GM12892 (cell line): ENCODE measurements at places on chromosomes 12 and 14.

DNA sequence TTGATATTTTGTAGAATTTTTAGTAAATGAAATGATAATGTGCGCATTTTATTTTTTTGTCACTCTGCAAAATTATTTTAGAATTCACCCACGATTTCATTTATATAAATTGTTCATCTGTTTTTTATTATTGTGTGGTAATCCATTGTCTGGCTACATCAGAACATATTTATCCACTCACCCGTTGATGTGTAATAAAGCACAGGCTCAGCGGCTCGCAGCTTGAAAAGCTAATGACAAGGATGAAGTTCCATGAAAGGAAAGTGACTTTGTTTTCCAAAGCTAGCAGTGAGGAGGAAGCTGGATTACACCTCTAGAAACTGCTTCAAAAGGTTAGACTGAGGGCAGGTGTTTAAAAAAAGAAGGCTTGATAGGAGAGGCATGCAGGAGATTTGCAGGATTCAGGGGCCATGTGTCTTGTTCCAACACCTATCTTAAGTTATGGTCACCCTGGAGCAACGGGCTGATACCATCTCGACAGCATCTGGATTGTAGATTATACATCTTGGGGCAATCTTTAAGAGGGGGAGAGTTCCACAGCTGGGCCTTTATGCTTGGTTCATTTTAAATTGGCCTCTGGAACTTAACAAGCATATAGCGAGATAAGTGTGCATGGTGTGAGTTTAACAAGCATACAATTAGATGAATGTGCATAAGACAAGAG is 194.1 kb downstream of the TMTC3 start:
- no peak for DNase-seq

DNA sequence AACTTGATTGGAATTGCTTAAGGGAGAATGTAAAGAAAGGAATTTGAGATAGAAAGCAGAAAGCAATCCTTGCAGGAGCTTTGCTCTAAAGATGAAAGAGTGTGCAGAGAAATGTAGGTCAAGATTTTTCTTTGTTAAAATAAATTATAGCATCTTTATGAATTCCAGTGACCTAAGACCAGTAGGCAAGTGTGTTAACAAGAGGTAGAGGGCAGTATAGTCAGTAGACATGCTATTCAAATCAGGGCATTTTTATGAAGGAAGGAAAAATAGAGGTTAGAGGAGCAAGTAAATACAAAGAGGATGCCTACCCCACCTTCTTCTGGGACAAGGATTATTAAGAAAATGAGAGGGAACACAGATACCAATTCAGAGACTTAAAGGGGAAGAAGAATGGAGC is 148.5 kb downstream of the PLCZ1 start:
- no peak for DNase-seq

- DNase-seq: no peak
These were observed 27.4 kb downstream of the MDM2 start for GRCh38 chr12:68835333-68835908.

DNA sequence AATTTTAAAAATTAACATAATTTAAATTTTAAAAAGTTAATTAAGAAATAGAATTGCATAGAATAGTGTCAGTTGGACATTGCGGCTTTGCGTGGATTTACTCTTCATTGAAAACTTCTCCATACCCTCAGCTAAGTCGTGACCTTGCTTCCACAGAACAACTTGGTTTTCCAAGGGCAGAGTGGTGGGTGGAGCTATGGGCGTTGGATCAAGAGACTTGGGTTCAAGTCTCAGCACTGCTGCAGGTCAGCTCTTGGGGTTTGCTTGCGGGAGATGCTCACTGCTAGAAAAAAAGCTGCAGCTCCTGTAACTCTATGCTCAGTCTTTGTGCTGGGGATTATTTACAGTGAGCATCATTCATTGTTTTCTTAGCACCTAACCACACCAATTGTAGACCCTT is 133.7 kb downstream of the PRIMA1 start:
- no peak for DNase-seq

DNA sequence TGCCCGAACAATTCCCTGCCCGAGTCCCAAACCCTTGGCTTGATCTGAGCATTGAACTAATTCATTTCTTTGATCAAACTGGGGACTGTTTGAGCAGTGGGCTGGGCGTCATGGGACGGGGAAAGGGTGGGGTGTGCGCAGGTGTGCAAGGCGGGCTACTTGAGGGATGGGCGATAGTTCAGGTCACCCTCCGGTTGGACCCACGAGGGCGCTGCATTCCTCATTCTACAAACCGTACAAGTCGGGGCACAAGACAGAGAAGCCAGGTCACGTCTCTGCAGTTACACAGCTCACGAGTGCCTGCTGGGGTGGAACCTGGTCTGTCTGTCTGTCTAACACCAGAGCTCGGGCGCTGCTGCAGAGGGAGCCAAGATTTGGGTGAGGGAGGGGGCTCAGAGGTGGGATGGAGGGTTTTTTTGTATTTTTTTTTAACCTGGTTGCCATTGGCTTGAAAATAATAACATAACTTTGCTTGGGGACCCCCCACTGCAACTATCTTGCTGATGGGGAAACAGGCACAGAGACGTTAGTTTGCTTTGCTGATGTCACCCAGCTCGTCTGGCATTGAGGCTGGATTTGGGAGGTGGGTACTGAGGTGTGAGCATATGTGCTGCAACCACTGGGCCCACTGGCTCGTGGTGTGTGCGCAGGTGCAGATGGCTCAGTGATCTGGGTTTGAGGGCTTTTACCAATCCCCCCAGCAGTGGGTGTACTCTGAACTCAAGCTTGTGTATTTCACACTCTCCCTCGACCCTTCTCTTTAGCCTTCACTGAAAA is 7.6 kb upstream of the RTL1 start:
- no peak for DNase-seq

DNA sequence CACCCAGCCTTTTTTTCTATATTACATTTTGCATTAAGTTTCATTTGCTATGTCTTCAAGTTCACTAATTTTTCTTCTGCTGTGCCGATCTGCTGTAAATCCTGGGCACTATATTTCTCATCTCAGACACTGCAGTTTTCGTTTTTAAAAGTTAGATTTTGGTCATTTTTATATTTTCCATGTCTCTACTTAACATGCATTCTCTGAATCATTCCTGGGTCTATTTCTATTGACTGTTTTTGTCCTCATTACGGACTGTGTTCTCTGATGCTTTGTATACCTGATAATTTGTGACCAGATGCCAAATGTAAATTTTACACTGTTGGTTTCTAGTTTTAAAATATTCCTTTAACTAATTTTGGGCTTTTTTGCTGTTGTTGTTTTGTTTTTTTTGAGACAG is 64.5 kb downstream of the R3HDM2 start:
- no peak for DNase-seq

GRCh38 chr12:106684497-106684896 is 90.0 kb upstream of the RIC8B start:
- no peak for DNase-seq

DNA sequence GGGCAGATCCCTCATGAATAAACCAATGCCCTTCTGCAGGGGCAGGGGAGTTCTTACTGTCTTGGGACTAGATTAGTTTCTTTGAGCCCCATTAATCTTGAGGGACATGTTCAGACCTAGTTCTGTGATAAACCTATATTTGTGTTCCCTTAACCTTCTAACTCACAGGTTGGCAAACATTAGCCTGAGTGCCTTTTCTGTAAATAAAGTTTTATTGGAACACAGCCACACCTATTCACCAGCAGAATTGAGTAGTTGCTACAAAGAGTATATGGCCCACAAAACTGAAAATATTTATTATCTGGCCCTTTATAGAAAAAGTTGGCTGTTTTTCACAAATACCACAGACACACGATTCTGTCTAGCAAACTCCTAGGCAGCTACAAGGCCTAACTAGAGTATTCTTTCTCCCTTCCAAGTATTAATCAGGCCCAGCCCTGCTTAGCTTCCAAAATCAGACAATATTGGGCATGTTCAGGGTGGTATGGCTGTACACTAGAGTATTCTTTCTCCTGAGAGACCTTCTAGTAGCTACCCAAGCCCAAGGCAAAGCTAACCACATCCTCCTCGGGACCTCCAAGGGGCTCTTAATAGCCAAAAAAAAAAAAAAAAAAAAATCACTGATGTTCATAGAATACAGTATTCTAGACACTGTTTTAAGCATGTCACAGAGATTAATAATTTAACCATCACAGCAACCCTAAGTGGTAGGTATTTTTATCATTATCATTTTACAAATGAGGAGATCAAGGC is 199.3 kb upstream of the PWP1 start:
- no peak for DNase-seq

DNA sequence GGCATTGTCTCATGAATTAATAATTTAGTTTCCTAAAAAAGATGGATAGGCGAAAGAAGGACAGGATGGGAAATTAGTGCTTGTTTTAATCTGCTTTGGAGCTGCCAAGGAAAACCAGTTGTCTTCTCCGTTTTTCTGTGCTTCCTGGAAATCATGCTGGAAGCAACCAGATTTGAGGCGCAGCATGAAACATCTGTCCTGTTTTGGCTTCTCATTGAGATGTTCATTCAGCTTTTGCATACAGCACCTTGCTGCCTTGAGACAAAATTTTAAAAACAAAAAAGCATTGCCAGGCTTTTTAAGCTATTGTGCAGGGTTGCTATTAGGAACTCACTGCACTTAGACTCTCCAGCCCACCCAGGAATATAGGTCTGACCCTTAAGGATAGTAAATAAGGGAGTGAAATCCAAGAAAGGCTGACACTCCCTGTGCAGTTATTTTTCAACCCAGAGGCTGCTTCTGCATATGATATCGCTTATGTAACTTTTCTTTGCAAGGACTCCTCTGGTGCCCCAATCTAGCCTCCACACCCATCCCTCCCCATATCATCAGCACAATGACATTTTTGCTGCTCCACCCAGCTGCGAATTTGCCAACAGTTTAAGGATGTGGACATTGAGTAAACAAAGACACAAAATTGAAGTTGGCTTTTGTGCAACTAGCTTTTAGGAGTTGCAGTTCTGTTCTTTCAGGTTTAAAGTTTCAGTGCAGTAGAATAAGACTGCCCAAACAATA is 46.9 kb upstream of the MDM1 start:
- no peak for DNase-seq

GRCh38 chr14:98959410-98959809 is 312.6 kb downstream of the BCL11B start:
- DNase-seq: no peak

- DNase-seq: no peak
These were observed 41.2 kb downstream of the SMUG1 start for GRCh38 chr12:54147606-54148005.

GRCh38 chr12:41120211-41120610 is 67.9 kb upstream of the PDZRN4 start:
- DNase-seq: no peak

DNA sequence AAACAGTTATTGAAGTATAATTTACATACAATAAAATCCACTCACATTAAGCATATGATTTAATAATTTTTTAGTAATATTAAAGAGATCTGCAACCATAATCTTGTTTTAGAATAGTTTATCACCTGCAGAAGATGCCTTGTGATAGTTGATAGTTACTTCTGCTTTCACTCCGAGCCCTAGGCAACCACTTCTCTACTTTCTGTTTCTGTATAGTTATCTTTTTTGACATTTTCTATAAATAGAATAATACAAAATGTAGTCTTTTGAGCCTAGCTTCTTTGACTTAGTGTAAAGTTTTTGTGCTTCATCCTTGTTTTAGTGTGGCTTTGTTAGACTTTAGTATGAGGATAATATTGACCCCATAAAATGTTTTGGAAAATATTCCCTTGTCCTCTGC is 111.0 kb downstream of the MNAT1 start:
- no peak for DNase-seq
